NCI-H2029 treated with DMSO at 0.1 percent for 48 hours (cell line): ENCODE measurements at places on chromosomes 13 and 19.
A peak's percentile ranks its signal among the peaks of the same experiment; 100 is the strongest.

DNA sequence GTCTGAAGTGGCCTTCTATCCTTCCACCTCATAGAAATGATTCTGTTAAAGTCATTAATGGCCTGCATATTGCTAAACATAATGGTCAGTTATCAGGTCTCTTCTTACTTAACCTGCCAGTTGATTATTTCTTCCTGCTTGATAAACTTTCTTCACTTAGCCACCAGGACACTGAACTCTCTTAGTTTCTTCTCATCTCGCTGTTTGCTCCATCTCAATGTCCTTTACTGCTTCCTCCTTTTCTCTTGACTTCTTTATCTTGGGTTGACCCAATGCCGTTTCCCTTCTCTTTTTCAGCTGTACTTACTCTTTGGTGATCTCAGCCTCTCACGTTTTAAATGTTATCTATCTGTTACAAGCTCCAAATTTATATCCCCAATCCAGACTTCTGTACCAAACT, 17.1 kb upstream of the CLC start:
- DNase-seq: no peak

GRCh38 chr13:43815204-43815603, 28.4 kb upstream of the ENOX1 start:
- no peak for DNase-seq

GRCh38 chr19:1408300-1409203, 1.2 kb downstream of the DAZAP1 start:
- DNase-seq: no peak

DNA sequence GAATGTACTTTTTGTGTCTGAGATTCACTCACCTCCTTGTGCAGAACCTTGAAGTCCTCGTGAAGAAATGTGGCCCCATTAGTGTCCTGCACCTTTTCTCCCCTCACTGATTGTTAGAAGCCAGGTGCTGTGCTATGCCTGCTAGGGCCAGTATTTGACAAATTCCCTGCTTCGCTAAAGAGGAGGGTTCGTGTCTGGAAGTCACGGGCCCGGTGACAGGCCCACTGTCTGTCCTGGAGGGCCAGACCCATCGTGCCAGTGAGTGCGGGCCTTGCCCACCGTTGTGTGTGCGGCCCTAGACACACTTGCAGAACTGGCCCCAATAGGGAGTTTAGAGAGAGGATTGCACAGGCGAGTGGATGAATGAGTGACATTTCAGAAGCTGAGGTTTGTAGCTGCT, 36.8 kb upstream of the GAS6 start:
- DNase-seq: no peak

DNA sequence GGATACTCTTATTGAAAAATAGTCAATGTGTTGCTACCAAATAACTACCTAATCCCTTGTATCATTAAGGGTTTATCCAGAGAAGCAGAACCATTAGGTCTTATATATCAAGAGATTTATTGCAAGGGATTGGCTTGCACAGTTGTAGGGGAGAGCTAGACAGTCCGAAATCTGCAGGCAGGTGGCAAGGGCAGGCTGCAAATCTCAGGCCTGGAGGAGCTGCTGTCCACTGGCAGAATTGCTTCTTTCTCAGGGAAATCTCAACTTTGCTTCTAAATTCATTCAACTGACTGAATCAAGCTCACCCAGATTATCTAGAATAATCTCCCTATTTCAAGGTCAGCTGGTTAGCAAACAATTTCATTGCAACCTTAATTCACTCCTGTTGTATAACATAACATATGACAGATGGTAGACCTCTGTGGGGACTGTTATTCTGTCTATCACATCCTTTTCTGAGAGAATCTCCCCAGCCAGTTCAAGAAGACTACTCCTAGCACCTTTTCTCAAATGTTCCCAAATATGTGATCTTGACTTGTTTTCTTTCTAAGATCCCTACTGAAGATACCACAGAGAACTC, 194.2 kb downstream of the NHLRC3 start:
- no peak for DNase-seq

DNA sequence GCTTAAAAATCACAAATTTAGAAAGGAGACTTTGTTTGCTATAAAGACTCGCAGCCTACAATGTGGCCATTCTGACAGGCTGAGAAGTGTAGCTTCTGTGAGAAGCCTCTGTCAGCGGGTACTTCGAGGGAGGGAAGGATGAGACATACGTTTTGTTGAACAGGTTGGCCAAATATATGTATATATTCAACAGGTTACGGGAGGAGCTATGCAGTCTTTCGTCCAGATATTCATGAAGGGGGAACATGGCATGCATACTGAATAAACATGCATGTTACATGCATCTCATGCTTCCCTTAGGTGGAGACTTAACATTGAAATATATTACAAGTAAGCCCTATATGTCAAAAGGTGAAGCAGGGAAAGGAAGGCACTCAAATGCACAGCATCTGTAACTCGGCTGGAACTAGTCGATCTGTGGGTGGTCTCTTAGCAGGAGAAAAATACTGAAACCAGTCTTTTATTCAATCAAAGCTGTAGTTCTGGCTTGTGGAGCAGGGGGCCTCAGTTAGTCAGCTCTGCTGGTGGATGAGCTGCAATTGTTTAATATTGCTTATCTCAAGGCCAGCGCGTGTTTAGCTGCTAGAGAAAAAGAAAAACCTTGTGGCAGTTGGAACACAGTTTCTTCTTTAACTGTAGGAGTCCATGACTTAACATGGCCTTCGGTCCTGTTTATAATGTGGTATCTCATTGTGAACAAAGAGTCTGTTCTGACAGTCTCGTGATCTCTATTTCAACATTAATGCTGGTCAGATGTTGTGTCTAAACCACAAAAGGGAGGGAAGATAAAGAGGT, 94.3 kb downstream of the FAM216B start:
- no peak for DNase-seq

GRCh38 chr19:40667602-40668001, 22.8 kb downstream of the NUMBL start:
- DNase-seq: no peak

- DNase-seq: no peak
These were observed 67.3 kb upstream of the SACS start for GRCh38 chr13:23500849-23501248.

DNA sequence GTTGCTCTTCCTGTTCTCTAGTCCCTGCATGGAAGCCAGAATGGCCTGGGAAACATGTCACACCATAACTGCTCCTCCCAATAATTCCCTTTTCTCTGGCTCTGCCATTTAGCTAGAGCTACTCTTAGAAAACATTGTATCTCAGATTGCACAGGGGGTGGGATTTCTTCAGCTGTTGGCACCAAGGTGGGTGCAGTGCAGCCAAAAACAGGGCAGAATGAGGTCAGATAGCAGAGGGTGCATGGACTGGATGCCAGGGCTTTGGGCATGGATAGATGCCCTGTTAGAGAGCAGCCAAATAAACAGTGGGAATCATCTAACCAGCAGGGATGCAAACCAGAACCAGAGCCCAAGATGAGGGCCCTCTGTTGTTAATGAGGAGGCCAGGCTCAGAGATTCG, 4.9 kb upstream of the AMER2 start:
- DNase-seq: no peak

DNA sequence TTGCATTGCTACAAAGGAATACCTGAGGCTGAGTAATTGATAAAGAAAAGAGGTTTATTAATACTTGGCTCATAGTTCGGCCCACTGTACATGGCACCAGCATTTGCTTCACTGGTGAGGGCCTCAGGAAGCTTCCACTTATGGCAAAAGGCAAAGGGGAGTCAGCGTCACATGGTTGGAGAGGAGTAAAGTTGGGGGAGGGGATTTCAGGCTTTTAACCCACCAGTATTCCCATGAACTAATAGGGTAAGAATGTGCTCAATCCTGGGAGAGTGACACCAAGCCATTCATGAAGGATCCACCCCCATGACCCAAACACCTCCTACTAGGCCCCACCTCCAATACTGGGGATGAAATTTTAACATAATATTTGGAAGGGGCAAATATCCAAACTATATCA, 82.5 kb upstream of the MYCBP2 start:
- DNase-seq: no peak

- no peak for DNase-seq
These were observed 6.8 kb downstream of the ZNF564 start for GRCh38 chr19:12544401-12544876.

DNA sequence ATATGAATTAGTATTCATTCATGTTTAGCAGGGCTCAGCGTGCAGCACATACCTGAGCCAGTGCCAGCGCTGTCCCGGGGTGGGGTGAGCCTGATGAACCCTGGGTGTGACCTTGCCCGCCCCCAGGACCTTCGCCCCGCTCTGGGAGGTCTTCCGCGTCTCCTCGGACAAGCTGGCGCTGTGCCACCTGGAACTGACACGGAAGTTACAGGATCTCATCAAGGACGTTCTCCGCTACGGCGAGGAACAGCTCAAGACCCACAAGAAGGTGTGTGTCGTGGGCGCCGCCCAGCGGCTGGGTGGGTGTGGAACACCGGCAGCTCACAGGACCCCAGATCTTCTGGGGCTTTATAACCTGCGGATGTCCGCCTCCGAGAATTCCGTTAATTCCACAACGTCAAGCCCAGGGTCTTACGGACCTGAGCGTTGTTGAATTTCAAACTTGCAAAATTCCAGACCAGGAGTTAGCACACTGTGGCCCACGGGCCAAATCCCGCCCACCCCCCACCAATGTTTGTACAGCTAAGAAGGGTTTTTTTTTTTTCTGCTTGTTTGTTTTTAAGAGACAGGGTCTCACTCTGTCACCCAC, 15.4 kb downstream of the FCHO1 start:
- DNase-seq: peak; percentile 60

GRCh38 chr13:112980434-112980833, 11.4 kb downstream of the MCF2L start:
- DNase-seq: no peak

GRCh38 chr19:1777149-1777548, 23.8 kb downstream of the ONECUT3 start:
- no peak for DNase-seq

DNA sequence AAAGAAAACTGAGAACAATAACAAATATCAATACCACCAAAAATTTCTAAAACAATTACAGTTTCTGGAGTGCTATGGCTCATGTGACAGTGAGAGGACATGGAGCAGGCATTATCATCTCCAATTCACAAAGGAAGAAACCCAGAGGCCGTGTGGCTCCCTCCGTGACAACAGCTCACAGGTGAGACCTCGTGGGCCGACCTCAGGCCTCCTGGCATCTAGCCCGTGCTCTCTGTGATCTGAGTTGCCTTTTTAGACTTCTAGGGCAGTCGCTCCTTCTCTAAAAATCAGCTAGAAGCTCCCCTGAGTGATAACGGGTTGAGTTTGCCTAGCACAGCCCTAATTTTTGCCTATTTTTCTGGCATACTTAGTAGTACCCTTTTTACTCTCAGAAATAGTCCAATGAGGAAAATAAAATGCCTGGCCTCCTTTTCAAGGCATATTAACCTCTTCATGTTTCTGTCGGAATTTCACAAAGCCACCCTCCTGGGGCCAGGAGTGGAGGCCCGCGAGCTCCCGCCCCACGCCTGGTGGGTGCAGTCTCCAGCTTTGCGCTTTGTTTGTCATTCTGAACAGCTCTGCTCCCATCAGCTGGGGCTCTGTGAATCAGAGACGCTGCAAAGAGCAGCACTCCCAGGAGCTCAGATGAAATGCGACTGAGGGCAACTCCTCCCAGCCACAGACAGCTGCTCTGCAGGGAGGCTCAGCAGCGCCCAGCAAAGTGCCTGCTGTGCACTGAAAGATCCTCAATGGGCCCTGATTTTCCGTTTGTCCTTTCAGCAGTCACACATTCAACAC, 292.5 kb downstream of the UQCRFS1 start:
- no peak for DNase-seq

DNA sequence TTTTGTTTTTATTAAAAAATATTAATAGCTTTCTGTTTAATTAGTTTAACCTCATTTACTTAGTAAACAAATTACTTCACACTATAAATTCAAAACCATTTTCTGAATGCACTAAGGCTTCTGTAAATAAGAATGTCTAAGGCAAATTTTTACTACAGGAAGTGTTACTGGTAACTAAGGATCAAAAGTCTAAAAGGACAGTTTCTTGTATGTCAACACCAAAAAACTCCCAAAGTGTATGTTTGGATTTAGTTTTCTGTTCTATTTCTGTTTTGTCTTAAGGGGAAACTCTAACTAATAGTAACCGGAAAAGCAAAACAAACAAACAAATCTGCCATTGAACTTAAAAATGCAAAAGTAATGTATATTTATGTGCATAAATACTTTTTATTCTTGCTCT, 24.7 kb downstream of the PRR20E start:
- DNase-seq: no peak

- DNase-seq: no peak
These were observed 162.5 kb downstream of the OLFM4 start for GRCh38 chr13:53191091-53191490.

DNA sequence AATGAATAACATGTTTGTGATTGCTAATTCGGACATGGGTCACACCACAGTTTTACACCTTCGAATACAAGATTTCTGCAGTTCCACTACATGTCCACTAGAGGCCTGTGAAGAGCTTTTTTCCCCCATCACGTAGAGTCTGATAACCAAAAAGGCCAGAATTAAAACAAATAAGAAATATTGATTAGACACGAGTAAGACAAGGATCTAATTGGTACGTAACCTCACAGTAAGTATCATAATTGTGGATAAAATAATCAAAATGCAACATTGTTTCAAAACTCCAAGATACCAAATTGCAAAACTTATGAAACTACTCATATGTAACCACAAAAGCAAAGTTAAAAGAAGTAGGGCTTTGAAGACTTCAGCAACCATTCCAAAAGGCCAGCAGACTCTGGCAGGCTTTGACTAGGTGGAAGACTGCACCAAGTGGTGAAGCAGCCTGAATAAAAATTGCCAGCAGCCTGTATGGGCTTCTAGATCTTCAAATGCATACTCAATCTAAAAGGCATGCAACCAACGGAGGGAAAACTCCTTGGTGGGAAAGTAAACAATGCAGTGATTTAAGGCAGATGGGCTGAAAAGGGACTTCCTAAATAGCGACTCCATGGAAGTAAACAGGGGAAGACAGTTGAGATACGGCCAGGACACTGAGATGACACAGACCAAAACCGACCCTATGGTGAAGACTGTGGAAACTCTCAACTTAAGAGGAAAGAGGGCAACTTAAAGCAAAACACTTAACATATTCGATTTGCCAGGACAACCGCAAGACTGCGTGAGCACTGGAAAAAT, 56.7 kb downstream of the STARD13 start:
- no peak for DNase-seq

- no peak for DNase-seq
These were observed 568.7 kb downstream of the UQCRFS1 start for GRCh38 chr19:28644169-28644775.

- peak; percentile 83 for DNase-seq
These were observed 4.5 kb upstream of the ARHGAP35 start for GRCh38 chr19:46856062-46857022.

DNA sequence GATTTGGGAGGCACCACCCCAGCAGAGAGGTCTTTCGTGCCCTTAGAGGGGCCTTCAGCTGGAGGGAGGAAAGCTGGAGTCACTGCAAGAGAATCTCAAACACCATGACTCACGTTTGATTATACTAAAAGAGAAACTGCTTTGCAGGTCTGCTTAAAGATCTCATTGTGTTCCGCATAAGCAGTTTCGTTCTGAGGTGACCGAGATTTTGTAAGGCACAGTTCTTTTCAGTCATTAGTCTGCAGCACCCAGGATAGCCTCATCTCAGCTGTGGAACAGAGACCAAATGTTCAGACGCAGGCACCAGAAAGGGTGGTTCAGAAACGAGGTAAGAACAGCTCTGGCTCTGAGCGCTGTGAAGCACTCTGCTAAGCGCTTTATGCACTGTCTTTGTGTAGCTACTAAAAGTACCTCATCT, 71.2 kb upstream of the GTF3A start:
- DNase-seq: no peak

GRCh38 chr13:105579821-105580710, 955.4 kb downstream of the EFNB2 start:
- no peak for DNase-seq
